ENCODE measurements at places on chromosomes 16 and 17.
A peak's percentile ranks its signal among the peaks of the same experiment; 100 is the strongest.

GRCh38 chr16:85979605-85980004 lies 80.6 kb downstream of the IRF8 start:
- DNase-seq, result no peak

DNA sequence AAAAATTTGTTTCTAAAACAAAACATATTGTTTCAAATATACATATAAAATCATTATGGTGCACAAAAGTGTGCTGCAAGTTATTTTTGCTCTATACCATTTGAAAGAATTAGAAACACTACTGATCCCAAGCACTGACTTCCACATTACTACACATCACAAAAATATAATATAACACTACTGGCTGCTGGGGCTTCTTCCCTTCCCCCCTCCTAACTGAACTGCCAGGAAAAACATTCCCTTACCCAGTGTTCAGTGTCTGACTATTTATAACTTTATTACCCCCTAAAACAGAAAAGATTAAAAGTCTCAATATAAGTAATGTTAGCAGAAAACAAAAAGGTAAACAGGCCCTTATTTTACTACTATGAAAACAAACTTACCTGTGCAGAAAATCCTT lies 36.9 kb downstream of the GPATCH8 start:
- no peak for DNase-seq

- no peak for DNase-seq
These were observed 594.8 kb upstream of the CDH5 start for GRCh38 chr16:65771707-65772106.

DNA sequence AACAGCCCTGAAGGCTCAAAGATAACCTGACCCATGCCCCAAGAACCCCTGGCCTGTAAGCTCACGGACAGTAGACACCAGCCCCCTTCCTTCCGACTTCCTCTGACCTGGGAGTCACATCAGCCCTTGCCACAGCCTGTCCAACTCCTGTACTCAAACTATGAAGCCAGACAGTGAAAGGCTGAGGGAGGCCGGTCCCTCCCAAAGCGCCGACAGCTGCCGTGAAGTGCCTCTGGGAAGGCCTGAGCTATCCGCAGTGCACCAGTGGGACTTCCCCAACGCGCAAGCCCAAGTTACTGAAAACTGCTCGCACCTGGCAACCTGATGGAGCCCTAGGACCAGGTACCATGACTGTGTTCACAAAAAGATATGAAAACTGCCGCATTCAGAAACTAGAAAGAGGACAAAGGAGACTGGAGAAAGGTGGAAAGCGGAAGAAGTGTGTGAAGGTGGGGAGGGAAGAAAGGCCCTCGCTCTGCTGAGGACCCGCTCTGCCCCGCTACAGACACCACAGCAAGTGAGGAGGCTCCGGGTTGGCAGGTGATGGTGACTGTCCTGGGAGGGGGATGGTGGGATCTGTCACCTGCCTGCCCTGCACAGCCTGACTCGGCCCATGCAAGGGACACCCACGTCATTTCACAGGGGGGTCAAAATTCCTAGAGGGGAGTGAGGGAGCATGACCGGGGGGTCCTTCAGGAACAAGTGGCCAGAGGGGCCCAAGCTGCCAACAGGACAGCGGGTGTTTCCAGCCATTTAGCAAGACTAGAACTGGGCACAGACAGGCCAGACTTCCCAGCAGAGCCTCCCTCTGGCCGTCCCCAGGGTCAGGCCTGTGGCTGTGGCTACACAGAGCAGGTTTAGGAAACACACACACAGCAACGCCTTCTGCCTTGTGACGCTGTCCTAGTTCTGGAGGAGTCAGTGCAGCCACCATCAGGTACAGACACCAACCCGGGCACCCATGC lies 13.1 kb upstream of the TRAP1 start:
- no peak for DNase-seq

DNA sequence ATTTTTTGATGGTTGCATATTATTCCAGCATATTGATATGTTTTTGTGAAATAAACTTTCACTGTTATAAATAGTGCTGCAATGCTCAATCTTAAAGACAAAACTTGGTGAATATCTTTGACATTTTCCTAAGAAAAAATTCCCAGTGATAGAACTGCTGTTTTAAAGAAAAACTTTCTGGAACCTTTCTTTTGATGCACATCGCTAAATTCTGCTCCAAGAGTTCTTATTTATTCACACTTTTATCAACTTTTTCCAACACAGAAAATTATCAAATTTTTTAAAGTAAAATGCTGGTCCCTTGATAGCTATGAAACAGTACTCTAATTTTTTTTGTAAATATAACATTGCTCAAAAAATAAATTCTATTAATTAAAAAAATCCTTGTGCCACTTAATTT lies 196.6 kb downstream of the HS3ST3A1 start:
- DNase-seq, result no peak

- no peak for DNase-seq
These were observed 10.3 kb downstream of the PHB1 start for GRCh38 chr17:49404361-49404760.

DNA sequence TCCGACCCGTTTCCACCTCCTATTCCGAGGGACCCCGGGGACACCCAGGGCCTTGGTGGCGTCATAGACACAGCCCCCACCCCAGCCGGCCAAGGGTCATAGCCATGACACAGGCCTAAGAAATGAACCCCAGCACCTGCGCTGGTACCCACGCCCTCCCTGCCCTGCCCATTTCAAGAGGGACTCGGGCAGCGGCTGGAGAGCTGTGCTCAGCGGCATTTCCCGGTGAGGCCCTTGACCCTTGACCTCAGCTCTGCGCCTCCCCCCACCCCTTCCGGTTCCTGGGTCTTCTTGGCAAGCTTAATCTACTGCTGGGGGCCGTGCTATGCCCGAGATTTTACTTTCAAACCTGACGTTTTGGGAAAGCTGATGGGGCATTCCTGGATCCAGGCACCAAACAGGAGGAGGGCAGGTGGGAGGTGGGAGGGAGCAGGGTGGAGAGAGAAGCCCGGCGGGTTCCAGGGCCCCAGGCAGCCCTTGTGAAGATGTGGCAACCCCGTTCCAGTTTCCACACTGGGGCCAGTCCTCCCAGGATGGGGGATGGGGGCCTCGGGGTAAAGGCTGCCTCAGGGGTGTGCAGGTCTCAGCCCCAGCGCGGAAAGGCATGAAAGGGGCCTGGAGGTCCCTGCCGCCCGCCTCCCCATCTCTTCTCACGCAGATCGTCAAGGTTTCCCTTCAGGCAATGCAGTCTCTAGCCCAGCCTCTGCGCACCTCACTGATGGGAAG lies at the start of gene SLC22A31:
Gene SLC22A31 (minus strand): TSS at position 414 of the 726 bp plus-strand sequence. CDS start 36 bp downstream, at position 378.
- DNase-seq, result no peak

DNA sequence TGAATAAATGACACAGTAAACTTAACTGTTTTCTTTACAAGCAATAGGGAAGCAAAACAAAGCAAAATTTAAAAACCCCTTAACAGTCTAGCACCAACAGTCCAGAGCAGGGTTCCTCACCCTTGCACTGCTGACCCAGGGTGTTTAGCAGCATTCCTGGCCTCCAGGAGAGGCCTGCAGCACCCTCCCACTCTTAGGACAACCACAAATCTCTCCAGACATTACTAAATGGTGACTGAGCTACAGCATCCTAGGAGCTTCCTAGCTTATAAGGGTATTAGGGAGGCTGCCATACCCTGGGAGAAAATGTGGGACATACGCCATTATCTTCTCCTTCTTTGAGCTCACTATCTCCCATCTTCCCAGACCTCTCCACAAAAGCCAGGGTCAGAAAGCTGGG lies 15.9 kb downstream of the POLG2 start:
- DNase-seq, result no peak

DNA sequence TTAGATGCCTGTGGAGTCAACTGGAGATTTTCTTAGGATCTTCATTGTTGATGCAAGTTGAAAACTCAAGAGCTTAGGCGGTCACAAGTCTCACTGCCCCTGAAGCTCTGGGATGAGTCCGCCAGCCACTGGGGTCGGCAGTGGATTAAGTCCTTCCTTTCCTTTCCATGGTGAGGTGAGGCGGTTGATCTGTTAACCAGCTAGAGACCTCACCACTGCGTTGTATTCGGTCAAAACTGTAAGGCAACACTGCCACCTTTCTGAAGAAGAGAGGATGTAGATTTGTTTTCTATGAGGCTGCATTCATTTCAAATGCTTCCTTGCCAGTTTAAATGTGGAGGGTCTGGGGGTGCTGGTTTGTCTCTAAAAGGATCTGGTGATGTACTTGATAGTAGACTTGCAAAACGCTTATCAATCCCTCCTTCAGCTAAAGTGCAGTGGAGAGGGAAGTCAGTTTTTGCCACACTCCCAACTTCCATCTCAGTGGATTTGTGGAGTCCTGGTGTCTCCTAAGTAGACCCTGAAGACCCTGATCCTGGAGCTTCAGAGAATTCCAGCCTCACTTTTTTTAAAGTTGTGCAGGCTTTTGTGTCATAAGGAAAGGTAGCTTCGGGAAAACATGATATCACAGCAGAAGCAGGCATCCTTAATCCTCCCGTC lies 1.7 kb downstream of the MYOCD start:
- no peak for DNase-seq

GRCh38 chr16:86387468-86388440 lies 122.6 kb upstream of the FOXF1 start:
- no peak for DNase-seq

DNA sequence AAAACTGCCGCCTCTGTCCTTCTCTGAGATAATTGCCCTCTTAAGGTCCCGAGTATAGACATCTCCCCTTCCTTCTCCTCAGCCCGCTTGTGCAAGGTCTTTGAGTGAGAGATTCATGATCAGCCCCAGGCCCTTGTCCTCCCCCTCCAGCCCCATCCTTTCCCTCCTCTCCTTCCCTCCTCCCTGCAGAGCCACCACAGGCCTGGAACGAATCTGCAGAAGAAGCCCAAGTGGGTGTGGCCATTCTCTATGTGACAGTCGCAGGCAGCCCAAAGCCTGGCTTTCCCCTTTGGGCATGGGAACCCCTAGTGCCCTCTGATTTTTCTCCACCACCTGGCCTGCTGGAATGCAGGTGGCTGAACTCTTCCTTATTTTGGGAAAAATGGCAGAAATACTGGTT lies 7.2 kb upstream of the NDRG4 start:
- DNase-seq, result no peak

GRCh38 chr17:77096570-77097214 lies 44.1 kb upstream of the SEC14L1 start:
- no peak for DNase-seq

DNA sequence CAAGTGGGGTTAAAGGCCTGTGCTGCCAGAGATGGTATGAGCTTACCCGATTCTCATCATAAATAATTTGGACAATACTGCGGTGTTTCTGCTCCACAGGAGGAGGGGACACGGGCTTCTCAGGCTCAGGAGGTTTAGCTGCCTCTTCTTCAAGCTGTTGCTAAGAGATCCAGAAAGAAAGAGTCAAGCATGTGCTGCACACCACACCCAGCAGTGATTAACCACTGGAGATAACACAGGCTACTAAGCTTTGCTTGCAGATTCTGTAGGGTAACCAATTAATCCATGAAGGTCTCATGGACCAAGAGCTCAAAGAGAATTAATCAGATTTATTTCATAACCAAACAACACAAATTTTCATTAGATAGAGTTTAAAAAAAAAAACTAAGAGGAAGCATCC lies 56.6 kb downstream of the NCOR1 start:
- DNase-seq, result no peak

- DNase-seq, result no peak
These were observed 143.7 kb downstream of the PMP22 start for GRCh38 chr17:15121426-15121825.

DNA sequence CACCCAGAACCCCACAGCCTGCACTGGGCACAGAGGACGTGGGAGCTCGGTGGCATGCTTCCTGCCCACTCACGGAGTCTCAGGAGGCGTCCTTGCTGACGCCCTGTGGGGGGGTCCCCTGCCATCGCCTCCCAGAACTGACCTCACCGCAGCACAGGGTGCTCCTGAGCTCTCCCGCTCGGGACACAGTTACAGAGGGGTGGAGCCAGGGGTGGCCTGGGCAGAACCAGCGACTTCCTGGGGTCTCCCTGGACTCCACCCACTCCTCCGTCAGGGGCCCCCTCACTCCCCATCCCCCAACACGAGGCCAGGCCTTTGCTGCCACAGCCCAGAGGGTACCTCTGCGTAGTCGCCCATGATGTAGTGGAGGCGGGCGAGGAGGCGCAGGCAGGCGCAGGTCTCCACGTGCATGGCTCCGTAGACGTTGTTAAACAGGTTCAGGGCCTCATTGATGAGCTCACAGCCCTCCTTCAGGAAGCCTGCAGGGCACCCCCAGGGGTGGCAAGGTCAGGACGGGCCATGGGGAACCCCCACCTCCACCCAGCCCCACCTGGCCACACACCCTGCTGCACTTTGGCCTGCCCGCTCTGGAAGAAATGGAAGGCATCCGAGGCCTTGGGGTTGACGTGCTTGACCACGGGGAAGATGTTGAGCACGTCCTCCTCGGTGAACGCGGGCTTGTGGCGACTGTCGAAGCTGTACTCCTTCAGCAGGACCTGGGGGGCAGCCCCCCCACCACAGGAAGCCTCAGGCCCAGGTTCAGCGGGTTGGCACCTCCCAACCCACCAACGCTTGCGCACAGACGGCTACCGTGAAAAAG lies 17.8 kb downstream of the CLUH start:
- peak; percentile 19 for DNase-seq

GRCh38 chr16:78444-79150 lies 572 bp downstream of the MPG start:
- no peak for DNase-seq

GRCh38 chr16:67165121-67166078 lies 855 bp downstream of the HSF4 start:
- no peak for DNase-seq

DNA sequence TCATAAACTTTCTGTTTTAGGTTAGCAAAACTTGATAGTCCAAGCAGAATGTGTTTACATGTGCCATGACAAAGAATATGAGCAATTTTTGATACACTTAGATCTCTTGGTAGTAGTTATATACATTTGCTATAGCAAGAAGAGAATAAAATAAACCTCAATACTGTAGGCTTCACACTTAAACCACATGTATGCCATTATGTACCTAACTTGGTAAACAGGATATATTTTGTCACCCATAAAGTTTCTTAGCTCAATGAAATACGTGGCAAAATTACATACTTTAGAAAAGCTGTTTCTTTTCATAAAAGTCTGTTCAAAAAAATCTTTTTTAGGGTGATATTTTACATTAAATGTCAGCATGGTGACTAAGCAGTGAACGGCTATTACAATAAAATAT lies 184.7 kb downstream of the MYO1D start:
- no peak for DNase-seq

GRCh38 chr17:77487677-77488530 lies 347.1 kb downstream of the SEC14L1 start:
- no peak for DNase-seq

- no peak for DNase-seq
These were observed 95.2 kb downstream of the ZDHHC7 start for GRCh38 chr16:84916178-84916577.

GRCh38 chr17:81910840-81911276 lies 341 bp downstream of the PCYT2 start:
- DNase-seq, result no peak

Measured in activated T-cell treated with anti-CD3 and anti-CD28 coated beads, Interleukin-2, amount 50 U/mL, for 48 hours (primary cell).